HCEC 1CT (cell line): ENCODE measurements at places on chromosomes 4 and X.

- no peak for DNase-seq
These were observed 45.9 kb downstream of the PLS3 start for GRCh38 chrX:115606861-115607260.

GRCh38 chr4:126250006-126250405, 935.3 kb downstream of the FAT4 start:
- DNase-seq, result no peak

GRCh38 chr4:71526637-71527406, 188.0 kb downstream of the SLC4A4 start:
- no peak for DNase-seq

GRCh38 chr4:67820903-67821302, 62.9 kb downstream of the TMPRSS11D start:
- DNase-seq, result no peak

DNA sequence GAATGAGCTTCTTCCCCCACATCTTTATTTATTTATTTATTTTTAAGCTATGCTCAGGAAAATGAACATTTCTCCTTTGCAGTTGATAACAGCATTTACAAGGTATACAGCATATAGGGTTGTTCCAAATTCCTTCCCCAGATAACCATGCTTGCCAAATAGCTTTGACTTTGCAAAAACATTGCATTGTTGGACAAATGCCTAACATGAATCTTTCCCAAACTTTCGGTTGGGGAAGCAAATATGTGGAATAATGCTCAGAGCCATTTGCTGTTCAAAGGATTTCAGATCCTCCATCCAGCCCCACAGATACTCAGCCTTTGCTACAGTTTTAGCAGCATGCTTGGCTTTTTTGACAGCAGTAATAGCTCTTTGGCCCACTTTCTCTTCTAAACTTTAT, 127.2 kb upstream of the AGA start:
- no peak for DNase-seq

DNA sequence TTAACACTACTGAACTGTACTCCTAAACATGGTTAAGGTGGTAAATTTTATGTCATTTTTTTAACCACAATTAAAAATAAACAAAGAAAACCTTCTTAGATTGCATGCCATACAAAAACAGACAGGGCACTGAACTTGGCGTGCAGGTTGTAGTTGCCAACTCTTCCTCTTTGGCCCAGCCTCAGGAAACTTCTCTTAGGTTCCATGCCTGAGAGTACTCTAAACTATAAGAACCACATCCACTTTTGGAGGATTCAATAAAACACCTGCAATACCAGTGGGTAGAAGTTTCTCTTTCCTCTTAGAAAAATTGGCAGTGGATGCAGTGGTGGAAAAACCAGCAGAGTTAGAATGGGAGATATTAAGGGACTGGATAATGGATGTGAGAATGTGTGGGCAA, 103.4 kb downstream of the LUZP4 start:
- DNase-seq, result no peak

DNA sequence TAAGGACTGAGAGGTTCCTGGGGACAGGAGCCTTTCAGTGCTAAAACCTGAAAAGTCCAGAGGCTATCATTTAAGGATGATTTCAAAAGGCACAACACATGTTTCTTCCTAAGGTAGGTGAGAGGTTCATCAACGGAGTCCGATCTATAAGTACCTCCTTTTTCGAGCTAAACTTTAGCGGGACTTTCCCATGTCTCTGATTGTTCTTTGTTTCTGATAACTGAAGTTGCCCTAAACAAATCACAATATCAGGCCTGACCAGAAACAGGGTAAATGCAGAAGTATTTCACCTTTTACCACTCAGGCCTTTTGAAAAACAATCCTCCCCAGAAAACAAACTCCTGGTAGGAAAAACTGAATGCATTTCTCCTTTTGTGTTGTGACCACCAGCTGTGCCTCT, 17.6 kb downstream of the PIR start:
- no peak for DNase-seq

DNA sequence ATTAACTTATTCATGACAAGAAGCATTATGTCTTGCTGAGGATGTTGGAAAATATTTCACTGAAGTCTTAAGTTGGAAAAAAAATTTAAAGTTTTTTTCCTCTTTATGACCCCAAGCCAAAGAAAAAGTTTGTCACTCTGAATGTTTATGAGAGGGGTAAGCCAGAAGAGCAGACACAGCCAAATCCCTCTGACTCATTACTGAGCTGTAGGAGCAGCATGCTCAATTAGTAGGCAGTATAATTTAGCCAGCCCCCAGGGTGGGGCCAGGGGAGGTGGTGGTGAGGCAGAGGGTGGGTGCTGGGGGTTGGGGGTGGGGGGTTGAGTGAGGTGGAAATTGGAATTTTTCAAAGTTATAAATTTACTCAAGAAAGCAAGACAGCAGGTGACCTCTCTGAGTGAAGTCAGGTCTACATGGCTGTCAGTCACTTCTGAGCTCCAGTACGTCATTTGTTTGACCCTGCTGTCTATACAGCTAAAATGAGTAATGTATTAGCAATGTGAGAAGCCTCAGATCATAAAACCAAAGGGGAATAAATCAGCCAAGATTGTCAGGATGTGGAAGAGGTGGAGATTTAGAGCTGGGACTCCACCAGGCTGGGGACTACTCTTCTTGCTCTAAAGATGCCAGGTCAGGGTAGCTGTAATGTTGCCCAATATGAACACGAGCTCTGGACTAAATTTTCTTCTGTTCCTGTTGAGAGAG, 98.8 kb upstream of the NDP start:
- DNase-seq, result peak; percentile 77

DNA sequence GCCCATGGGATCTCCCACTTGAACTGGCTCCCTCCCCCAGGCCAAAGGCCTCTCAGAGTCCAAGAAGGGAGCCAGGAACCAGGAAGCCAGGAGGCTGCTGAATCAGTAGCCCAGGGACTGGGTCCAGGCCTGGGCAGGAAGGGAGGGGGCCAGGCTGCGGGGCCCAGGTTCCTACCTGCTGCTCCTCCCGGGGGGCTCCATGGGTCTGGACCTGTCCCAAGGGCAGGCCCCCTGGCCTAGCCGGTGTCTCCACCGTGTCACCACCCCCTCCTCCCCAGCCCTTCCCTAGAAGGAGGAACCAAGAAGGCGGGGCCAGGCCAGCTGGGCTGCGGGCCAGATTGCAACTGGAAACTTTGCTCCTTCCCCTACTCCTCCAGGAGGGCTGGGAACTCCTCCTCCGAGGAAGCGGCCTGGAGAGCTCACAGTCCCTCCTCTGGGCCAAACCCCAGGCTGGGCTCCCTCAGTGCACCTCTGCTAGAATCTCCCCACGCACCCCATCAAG, at the start of gene IQSEC2:
TSS of gene IQSEC2 (minus strand) at position 264 of the 502 bp plus-strand sequence.
- DNase-seq, result peak; percentile 70

DNA sequence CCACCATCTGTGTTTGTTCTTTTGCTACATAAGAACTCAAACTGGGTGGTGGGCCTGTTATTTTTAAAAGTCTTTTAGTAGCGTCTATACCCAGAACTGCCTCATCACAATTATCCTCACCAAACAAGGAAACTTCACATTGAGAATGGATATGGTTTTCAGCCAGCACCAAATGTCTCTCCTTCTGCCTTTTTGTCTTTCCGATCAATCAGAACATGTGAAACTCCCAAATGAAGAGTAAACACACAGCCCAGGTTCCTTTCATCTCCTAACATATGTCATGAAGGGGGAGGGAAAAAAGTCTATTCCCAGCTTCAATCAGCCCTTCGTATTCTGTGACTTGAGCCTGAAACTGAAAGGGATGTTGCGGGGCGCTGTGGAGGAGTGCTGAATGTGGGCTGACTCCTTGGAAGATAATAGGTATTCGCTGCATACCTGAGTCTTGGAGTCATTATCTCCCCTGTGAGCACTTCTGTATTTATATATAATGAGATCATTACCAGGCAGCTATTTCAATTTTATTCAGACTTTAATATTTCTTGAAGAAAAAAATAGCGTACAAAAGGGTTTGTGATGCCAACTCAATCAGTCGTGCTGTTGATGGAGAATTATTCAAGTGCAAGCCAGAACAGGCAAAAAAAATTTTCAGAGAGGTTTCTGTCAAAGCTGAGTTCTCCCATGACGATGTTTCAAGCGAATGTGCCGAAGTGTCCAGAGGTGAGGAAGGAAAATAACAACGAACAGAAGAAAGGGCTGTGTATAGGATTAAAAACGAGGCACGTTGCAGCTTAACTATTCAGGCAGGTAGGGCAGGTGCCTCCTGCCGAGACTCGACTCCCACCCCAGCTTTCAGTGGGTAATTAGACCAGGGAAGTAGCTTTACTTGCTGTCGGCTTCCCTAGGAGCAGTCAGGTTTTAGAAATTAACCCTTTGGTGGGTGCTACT, 163.9 kb upstream of the NOCT start:
- no peak for DNase-seq

- peak; percentile 16 for DNase-seq
These were observed 135.1 kb downstream of the ARHGAP6 start for GRCh38 chrX:11530621-11531020.

GRCh38 chrX:30955687-30956086, 66.6 kb upstream of the TAB3 start:
- no peak for DNase-seq
